ENCODE measurements at places on chromosomes 12 and 14. TPM values are rescaled to one million over a fixed set of nuclear protein-coding genes. Genes with fewer than 3 reads are reported as not detected.

Gene NOS1
- 0.33 TPM for polyA plus RNA-seq

Gene RFLNA
- polyA plus RNA-seq = 4.3 TPM

Gene PRH2
- not detected for polyA plus RNA-seq

Gene KCNMB4
- 0.20 TPM for polyA plus RNA-seq

Gene TMEM63C
- polyA plus RNA-seq = 0.50 TPM
